ENCODE measurements at places on chromosomes 11 and 22.

GRCh38 chr22:45703758-45704157 lies 32.1 kb downstream of the ATXN10 start:
- no peak for DNase-seq

DNA sequence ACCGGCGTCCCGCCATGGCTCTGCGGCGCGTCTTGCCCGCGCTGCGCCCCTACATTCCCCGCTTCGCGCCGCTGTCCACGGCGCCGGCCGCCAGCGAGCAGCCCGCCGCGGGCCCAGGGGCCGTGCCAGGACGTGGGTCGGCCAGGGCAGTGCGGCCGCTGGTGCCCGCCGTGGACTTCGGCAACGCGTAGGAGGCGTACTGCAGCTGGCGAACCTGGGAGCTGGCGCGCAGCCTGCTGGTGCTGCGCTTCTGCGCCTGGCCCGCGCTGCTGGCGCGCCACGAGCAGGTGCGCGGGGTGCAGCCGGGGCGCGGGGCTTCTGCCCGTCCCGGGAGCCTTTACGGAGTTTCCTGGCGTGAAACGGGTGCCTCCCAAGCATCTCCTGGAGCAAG lies 20.1 kb downstream of the DGCR6L start:
- no peak for DNase-seq

GRCh38 chr11:48062649-48063048 lies 82.3 kb downstream of the PTPRJ start:
- DNase-seq, result no peak

DNA sequence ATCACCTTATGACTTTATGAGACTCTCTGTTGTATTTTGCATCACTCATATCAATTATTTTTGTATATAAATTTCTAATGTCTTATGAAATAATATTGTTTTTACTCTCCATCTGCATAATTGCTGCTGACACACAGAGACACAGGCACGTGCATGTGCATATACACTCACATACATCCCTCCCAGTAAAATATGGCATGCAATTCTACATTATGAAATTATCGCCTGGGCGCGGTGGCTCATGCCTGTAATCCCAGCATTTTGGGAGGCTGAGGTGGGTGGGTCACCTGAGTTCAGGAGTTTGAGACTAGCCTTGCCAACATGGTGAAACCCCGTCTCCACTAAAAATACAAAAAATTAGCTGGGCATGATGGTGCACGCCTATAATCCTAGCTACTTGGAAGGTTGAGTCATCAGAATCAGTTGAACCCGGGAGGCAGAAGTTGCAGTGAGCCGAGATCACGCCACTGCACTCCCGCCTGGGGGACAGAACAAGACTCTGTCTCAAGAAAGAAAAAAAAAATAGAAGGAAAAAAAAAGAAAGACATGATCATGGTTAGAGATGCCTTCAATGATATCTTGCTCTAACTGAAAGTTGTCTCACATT lies 96.7 kb upstream of the LUZP2 start:
- DNase-seq, result no peak
